ENCODE measurements at places on chromosomes 4 and X. TPM values are rescaled to one million over a fixed set of nuclear protein-coding genes. Genes with fewer than 3 reads are reported as not detected.

DNA sequence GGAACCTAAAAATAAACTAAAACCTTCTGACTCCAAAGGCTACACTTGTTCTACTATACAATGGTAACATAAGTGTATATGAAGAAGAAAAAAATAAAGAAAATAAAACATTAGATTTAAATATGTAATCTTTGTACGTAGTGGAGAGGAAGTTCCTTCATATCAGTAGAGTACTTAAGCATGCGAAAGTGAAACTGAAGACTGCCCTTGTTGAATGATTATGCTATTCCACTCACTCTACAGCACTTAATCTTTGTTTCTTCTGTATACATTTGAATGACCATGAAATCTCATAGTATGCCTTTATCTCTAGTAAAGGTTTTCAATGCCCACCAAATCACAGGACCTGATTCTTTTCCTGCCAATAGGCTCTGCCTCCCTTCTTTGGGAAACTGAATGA, 78.9 kb downstream of the NDST3 start:
- DNase-seq: no peak

DNA sequence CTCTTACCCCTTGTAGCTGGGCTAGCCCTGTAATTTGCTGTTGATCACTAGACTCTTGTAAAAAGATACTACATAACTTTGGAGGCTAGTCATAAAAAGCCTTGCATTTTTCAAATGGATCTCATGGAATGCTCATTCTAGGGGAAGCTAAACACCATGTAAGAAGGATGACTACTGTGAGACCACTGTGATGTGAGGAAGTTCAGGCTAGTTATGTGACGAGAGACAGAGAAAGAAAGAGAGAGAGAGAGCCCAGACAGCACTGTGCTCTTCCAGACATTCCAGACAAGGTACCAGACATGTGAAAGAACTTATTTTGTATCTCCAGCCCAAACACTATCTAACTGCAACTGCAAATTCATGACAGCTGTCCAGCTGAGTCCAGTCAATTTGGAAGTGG, 404.6 kb upstream of the PITX2 start:
- DNase-seq: no peak

DNA sequence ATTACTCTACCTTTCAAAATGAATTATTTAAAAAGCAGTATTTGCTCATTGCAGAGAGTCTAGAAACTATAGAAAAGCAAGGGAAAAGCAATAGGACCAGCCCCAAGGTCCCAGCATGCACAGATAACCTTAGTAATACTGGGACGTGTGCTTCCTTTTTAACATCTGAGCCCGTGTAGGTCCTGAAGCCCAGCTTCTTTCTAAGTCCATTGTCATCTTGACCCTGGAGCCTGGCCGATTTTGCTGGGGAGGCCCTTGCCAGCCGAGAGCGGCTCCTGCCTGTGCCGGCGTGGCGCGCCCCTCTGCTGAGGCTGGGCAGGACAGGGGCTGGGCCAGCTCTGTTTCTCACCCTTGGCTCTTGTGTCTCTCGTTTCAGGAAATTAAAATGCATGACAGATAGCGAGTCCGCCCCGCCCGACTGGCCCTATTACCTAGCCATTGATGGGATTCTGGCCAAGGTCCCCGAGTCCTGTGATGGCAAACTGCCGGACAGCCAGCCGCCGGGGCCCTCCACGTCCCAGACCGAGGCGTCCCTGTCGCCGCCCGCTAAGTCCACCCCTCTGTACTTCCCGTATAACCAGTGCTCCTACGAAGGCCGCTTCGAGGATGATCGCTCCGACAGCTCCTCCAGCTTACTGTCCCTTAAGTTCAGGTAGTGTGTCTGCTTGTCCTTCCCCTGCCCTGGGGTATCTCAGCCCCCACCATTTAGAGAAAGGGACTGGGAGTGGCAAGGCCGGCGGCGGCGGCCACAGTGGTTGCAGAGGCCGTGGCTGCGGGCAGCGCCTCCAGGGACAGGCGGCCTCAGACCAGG, 4.1 kb downstream of the MSANTD1 start:
- DNase-seq: no peak

DNA sequence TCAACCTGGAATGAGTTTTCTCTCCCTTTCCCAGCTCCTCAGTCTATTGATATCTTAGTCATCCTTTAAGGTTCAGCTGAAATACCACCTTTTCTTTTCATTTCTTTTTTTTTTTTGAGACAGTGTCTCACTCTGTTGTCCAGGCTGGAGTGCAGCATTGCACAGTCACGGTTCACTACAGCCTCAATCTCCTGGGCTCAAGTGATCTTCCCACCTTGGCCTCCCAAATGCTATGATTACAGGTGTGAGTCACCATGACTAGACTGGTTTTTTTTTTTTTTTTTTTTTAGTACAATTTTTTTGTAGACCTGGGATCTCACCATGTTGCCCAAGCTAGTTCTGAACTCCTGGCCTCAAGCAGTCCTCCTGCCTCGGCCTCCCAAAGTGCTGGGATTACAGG, 28.9 kb downstream of the AFF1 start:
- DNase-seq: no peak

DNA sequence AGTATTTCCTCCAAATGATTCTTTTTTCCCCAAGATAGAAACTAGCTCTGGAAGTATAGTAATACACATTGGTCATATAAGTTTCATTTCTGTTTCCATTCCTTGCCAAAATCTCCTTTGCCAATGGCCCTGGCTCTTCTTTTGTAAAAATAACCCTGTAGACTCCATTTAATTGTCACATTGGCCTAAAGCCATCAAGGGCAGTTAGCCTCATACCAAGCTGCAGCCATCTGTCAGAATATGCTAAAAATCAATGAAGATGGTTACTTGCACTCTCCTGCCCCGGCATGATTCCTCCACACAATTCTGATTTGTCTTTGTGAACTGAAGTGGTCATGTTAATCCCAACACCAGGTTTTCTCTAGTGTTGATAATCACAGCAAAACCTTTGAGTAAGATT, 380.5 kb downstream of the SH2D1A start:
- DNase-seq: no peak

DNA sequence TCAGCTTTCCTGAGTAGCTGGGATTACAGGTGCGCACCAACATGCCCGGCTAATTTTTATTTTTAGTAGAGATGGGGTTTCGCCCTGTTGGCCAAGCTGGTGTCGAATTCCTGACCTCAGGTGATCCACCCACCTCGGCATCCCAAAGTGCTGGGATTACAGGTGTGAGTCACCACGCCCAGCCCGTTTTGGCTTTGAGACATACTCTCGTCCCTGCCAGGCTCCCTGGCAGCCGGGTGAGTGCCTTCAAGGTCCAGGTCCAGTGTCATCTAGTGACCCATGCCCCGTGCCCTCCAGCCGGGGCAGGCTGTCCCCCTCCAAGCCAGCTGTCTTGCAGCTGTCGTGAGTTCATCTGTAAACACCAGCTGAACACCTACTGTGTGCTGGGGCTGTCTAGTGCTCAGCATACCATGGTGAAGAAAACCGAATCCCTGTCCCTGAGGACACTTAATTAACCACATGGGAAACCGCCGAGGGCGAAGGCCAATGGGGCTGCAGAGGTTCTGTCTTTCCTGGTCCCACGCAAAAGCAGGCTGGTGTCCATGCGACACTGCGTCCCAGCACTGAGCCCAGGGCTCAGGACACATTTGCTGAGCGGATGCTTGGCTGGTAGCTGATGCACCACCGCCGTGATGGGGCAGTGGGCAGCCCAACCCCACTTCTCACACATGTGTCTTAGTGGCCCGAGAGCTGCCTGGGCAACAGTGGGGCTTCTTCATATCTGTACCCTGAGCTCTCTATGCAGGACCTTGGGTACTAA, 21.9 kb downstream of the NSG1 start:
- DNase-seq: no peak

DNA sequence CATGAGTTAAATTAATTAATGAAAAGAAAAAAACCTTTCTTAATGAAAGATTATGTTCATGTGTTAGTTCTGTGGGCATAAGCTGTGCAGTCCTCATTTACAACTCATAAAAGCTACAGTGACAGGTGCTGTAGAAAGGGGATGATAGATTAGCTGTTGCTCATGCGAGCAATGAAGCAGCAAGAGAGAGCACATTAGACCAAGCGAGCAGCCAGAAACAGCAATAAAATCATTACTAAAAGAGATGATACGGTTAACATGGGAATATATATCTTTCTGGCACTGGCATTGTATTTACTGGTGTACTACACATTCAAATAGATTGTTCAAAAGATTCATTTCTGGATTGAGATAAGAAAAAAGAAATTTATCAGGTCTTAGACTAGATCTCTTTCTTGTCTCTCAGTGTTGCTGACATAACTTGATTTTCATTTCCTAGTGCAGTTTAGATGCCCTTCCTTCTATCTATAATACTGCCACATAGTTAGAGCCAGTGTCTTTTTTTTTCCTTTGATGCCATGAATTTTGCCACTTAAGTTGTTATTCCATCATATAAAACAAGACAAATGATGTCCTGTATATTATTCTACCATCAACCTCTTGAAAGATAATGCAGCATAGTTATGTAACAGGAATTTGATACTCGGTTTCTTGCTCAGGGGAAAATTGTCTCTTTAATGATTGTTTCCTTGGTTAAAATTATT, 164.6 kb downstream of the BANK1 start:
- DNase-seq: no peak

- DNase-seq: no peak
These were observed 512.3 kb downstream of the FAT4 start for GRCh38 chr4:125826801-125827695.

- no peak for DNase-seq
These were observed 304.8 kb downstream of the QDPR start for GRCh38 chr4:17206829-17207801.

GRCh38 chr4:184860018-184860779, 34.4 kb upstream of the ACSL1 start:
- no peak for DNase-seq

GRCh38 chr4:158813113-158813512, 44.3 kb downstream of the FNIP2 start:
- DNase-seq: no peak

- no peak for DNase-seq
These were observed 287.3 kb downstream of the STK32B start for GRCh38 chr4:5338531-5338930.

DNA sequence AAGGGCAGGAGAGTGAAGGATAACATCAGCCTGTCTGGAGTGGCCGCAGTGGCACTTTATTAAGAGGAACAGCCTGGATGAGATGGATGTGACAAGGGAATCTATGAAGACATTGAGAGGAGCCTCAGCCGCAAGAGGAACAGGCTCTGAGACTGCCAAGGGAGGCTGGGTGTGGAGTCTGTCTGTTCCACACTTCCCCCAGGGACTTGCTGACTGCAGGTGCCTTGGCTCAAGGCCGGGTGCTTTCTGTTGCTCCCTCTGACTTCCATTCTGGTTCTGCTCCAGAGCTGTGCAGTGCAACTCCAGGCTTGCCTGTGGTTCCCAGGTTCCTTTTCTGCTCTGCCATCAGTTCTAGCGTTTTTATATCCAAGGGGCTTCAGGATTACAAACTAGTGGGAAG, 54.6 kb downstream of the FRMPD3 start:
- DNase-seq: no peak

DNA sequence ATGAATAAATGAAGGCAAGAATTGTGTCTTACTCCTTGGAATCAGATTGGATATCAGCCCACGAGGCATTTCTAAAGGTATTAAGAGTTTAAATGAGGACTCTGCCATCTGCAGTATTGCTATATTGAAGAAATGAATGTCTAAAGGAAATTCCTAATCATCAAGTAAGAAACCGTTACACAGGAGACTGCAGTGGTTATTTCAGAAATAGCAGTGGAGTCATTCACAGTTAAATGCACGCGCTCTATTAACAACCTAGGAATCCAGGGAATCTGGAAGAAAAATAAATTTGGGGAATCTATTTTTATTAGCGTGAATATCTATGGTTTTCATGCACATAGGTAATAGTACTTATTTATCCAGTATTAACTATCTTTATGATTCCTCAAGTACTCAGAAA, 334.2 kb downstream of the TENM3 start:
- DNase-seq: no peak

GRCh38 chrX:57366430-57366829, 79.9 kb downstream of the FAAH2 start:
- DNase-seq: no peak

DNA sequence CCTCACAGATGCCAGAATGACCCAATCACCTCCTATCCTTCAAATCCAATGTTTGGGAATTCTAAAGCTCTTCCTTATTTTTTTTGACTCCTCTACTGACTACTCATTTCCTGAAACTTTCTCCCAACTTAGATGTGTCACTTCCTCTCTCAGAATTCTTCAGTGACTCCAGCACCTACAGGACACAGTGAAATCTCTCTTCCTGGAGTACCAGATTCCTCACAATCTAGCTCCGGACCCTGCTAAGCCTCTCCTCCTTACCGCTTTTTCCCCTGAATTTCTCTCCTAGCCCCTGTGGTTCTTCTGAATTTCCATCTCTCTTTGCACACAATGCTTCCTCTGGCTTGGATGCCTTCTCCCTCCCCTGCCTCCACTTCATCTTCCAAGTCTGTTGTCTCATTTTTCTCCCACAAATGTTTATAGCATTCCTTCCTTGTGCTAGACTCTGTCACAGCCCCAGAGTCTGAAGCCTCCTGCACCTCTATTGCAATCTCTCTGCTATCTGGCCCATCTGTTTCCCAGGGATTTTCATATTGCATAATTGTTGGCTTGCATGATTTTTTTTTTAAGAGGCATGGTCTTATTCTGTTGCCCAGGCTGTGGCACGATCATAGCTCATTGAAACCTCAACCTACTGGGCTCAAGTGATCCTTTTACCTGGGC, 80.1 kb downstream of the ANAPC4 start:
- DNase-seq: no peak

- no peak for DNase-seq
These were observed 116.8 kb downstream of the AFAP1 start for GRCh38 chr4:7822877-7823276.

- no peak for DNase-seq
These were observed 79.6 kb downstream of the MAPK10 start for GRCh38 chr4:86280246-86280645.

DNA sequence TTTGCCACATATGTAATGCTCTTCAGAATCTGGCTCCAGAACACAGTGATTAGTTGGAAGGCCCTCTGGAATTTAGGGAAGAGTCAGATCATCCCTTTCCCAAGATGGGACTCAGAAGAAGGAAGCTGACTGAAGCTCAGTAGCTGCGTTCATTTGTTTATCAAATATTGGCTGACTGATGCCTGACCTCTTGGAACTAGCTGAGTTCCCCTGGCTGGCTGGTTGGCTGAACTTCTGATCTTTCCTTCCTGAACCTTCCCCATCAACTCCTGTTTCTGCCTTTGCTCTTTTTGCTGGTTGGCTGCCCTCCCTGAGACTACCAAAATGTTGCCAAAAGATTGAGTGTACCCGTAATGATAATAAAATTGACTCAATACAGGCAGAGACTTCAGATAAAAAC, 866.5 kb upstream of the INTU start:
- no peak for DNase-seq

The NPNT gene
- total RNA-seq: 0.22 TPM

The GYPB gene
- not detected for total RNA-seq

The TEX13B gene
- total RNA-seq: not detected

The ART3 gene
- not detected for total RNA-seq

The C4orf54 gene
- not detected for total RNA-seq

The IL2RG gene
- not detected for total RNA-seq

The GPR82 gene
- not detected for total RNA-seq

The TRIM60 gene
- not detected for total RNA-seq

The SLC10A6 gene
- total RNA-seq: not detected

The CYBB gene
- not detected for total RNA-seq

The F8A2 gene
- not detected for total RNA-seq

The SPP1 gene
- total RNA-seq: 1.1 TPM

The EDA2R gene
- total RNA-seq: 8.8 TPM

All from neural progenitor cell (in vitro differentiated cells).